Stimulated activated CD4-positive, alpha-beta T cell treated with anti-CD3 and anti-CD28 coated beads, Interleukin-1b, Interleukin-23, amount 100 ng/mL, for 4 hours (primary cell): ENCODE measurements at places on chromosomes 6 and 20.
A peak's percentile ranks its signal among the peaks of the same experiment; 100 is the strongest.

GRCh38 chr6:78799682-78800081, 67.7 kb upstream of the IRAK1BP1 start:
- no peak for DNase-seq

DNA sequence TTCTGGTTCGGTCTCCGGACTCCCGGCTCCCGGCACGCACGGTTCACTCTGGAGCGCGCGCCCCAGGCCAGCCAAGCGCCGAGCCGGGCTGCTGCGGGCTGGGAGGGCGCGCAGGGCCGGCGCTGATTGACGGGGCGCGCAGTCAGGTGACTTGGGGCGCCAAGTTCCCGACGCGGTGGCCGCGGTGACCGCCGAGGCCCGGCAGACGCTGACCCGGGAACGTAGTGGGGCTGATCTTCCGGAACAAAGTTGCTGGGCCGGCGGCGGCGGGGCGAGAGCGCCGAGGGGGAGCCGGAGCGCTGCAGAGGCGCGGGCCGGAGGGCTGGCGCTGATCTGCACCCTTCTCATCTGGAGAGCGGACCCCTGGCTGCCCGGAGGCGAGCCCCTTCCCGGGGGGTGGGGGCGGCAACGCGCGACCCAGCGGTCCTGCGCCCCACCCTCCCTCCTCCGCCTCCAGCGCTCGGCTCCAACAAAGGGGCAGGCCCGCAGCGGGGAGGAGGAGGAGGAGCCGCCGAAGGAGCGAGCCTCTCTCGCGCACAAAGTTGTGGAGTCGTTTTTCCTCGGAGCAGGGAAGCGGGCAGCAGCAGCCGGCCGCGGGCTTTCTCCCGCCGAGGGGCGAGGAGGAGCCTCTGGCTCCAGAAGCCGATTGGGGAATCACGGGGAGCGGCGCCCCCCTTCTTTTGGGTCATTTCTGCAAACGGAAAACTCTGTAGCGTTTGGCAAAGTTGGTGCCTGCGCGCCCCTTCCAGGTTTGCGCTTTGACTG, at the start of gene UTRN:
TSS of gene UTRN (plus strand) at position 553 of the 765 bp plus-strand sequence. CDS start 6,494 bp downstream, outside the sequence.
- DNase-seq = peak; percentile 35

GRCh38 chr6:4901386-4902061, 102.3 kb downstream of the RPP40 start:
- no peak for DNase-seq

DNA sequence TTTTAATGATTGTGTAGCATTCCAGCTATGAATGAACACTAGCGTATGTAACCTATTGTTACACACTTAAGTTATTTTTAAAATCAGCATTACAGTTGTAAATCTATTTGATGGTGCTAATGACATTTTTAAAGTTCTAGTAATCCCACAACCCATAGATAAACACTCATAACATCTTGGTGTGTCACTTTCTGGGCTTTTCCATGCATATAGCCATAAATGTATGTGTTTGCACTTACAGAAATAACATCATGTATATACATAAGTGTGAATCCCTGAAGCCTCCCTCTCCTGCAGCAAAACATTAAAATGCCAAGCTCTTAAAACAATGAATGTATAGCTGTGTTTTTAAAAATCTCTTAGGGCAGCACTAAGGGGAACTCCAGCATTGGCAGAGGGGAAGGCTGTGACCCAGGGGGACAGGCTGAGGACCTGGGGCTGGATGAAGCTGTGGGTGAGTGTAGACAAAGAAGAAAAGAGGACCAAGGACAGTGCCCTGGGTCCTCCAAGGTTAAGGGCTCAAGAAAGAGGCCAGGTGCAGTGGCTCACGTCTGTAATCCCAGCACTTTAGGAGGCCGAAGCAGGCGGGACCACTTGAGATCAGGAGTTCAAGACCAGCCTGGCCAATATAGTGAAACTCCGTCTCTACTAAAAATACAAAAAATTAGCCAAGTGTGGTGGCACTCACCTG, 929 bp upstream of the CENPB start:
- DNase-seq = no peak

- DNase-seq = no peak
These were observed 10.0 kb downstream of the UCKL1 start for GRCh38 chr20:63945921-63946920.

DNA sequence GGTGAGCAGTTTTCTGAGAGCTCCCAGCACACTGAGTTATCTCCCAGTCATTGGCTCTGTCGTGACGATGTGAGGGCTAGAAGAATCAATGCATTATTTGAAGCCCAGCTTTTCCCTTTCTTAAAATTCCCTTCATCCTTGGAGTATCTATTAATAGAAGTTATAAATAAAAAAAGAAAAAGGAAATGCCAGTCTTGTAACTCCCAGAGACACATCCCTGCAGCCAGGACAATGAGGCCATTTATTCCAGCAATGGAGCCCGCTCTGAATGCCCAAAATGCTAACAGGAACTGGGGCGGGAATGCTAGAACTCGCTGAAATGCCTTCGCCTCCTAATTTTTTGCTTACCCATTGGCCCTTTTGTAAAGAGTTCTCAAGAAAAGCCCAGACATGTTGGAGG, 305.8 kb downstream of the TFAP2C start:
- no peak for DNase-seq

- DNase-seq = peak; percentile 21
These were observed 40.9 kb downstream of the ZFP64 start for GRCh38 chr20:52150440-52151258.

DNA sequence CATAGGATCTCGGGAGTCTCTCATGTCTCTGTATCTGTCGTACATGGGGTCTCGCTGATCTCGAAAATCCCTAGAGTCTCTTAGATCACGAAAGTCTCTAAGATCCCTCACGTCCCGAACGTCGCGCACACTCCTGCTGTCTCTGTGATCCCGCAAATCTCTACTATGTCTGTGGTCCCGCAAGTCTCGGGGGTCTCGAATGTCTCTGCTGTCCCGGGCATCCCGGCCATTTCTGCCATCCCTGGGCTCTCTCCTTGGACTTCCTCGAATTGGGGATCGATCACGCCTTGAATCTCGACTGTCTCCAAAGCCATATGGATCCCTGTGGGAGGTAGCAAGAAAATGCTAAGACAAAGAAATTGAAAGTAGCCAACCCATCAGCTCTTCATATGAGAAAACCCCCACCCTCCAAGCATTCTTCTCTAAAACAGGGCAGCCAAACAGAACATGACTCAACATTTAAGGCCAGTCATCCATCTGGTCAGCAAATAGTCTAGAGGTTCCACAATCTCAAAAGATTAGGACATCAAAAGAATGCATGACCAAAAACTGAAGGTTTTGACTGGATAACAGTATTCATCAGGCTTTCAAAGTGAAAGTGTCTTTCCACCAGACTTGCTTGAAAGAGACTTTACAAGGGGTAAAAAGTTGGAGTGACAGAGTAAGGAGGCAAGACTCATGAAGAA, 19.4 kb downstream of the NCOA5 start:
- no peak for DNase-seq

DNA sequence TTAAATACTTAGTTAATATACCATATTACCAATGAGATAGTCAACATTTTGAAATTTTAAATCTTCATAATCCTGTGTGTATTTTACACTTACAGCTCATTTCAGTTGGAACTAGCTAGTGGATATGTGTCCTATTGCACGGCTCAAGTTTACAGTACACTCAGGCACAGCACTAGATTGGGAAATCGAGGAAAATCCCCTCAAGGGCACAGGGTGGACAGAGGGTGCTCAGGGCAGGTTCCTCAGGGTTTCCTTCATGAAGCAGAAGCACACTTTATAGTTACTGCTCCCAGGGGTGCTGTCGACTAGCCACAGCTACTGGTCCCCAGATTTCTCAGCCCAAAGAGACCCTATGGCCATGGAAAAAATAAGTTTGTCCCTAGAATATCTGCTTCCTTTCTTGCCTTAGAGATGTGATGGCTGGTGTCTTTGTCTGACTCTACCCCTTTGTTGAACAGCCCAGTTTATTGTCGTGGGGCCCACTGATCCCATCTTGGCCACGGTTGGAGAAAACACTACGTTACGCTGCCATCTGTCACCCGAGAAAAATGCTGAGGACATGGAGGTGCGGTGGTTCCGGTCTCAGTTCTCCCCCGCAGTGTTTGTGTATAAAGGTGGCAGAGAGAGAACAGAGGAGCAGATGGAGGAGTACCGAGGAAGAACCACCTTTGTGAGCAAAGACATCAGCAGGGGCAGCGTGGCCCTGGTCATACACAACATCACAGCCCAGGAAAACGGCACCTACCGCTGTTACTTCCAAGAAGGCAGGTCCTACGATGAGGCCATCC, 1.5 kb downstream of the BTN2A1 start:
- DNase-seq = no peak

GRCh38 chr6:11307226-11307625, 74.8 kb upstream of the NEDD9 start:
- DNase-seq = no peak

GRCh38 chr20:63860325-63861051, 810 bp upstream of the ABHD16B start:
- no peak for DNase-seq

DNA sequence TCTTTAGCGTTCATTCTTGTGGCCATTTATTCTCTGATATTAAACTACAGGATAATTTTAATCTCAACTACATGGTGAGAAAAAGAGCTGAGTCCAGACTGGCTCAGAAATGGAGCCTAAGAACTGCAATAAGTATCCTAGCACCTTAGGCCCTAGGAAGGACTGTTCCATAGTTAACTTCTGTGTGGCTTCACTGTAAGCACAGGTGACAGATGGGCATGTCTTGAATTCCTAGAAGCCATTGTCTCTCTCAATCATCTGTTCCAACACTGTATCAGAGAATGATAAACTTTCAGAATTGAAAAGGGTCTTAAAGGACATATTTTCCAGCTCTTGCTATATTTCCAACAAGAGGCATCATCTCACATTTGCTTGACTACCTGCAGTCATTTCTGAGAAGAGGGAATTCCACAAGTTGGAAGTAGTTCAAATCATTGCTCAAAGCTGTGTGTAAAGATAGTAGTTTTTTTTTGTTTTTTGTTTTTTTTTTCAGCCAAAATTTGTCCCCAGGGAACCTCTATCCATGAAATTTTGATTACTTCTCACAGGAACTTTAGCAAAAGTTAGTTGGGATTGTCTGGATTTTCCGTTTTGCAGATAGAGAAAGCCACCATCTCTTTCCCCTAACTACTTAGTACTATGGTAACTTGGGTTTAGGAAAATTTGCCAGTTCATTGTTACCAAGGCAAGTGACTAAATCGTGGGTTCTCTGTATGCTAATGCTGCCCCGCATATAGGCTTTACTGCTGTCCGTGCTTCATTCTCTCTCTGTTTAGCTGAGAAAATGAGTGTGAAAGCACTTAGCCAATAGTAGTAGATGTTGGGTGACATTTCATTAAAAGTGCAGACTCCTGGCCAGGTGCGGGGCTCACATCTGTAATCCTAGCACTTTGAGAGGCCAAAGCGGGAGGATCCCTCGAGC, 47.2 kb downstream of the KCNS1 start:
- DNase-seq = no peak

- no peak for DNase-seq
These were observed 42.0 kb upstream of the IRF4 start for GRCh38 chr6:349491-349921.
